NCI-H1048 (cell line): ENCODE measurements at places on chromosomes 7 and 10.

DNA sequence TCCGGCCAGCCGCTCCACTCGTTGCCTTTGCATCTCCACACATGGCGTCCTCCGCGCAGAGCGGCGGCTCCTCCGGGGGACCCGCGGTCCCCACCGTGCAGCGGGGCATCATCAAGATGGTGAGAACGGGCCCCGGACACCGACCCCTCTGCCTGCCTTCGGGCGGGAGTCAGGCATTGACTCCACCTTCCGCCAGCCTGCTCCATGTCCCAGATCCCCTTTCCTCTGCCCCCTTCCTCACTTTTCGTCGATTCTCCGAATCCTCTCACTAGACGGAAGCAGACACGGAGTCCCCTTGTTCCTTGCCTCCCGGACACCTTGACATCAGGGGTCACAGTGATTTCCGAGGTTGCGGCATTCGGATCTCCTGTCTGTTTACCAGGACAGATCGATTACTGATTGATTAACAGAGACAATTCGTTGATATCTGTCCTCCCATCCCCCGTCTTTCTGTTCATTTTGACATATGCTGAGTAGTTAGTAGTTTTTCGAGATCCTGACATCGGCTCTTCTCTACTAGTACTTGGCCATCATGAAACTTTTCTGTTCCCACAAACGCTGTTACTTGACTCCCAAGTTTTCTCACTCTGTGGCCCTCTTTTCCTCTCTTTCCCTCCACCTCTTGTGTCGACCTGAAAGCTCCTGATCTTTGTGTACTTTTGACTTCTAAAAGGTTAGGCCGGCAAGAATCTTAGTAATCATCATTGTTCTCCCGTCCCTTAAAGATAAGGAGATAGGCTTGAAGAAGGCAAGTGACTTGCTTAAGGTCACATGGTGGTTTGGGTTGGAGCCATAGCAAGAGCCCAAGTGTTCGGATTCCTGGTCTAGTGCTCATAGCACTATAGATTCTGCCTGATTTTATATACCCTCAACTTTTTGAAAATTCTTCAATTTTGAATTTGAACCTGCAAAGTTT is 597 bp downstream of the SND1 start:
- DNase-seq, result no peak

DNA sequence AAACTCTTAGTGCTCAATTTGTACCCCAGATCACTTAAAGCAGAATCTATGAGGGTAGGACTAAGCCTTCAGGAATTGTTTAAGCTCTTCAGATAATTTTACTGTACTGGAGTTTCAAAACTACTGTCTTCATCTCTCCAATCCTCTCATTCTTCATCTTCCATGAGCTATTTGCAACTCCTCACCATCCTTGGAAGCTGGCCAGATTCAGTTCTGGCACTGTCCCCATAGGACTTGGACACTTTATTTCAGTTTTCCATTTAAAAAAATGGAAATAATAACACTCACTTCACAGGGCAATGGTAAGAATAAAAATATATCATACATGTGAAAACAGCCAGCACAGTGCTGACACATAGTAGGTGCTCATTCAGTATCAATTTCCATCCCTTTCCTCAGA is 74.6 kb downstream of the PPP1R17 start:
- DNase-seq, result no peak

GRCh38 chr10:18665815-18666558 is 6.8 kb downstream of the ARL5B start:
- DNase-seq, result no peak

GRCh38 chr7:106588422-106589197 is 72.3 kb downstream of the CCDC71L start:
- no peak for DNase-seq

DNA sequence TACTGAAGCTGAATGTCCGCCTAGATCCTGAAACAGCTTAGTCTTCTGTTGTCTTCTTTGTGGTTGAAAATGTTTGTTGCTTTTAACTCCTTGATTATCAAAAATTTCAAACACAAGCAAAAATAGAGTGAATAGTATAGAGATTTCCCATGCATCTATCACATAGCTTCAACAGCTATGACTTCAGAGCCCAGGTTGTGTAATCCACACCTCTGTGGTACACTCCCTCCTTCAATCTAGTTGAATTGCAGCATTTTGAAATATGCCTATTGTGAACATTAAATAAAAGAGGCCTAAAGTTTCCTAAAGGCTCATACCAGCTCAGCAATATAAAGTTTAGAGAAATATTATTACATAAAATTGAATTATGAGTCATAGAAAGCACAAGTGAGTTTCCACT is 204.7 kb upstream of the HDAC9 start:
- no peak for DNase-seq
